ENCODE measurements at places on chromosomes 2 and 18.

- peak; percentile 19 for DNase-seq
Measured at GRCh38 chr2:241050624-241051577, 51.2 kb downstream of the MTERF4 start.

GRCh38 chr2:69082430-69082997 lies 69.5 kb downstream of the ANTXR1 start:
- DNase-seq, result no peak

DNA sequence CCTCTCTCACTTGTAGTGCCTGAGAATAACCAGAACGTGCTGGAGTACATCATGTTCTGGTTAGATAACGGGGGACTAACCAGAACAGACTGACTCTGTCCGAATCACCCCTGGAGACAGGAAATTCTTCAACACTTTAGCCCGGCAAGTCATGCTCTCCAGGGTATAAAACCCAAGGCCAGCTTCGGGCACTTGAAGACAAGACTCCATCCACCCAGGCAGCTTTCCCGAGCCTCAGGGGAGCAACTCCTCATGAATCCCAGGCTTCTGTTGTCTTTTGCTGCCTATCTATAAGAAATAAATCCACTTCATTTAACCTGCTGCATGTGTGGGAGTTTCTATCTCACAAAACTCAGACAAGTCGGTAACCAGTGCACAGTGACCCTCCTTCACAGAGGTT lies 99.6 kb downstream of the KCNF1 start:
- DNase-seq, result no peak

DNA sequence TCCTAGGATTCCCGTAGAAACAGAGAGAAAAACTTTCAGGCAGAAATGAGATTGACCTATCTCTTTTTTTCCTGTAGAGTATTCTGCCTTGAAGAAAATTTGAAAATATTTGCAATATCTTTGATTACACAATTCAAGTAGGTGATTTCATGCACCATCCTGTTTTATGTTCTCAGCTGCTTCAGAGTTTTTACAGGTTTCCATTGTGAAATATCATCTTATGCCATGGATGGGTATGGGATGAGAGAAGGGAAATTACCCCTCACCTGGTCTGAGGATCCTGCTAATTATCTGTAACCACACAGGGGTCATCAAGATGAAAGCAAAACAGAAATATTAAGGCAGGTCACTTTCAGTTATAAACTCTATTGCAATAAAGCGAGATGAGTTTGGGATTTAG lies 264.8 kb downstream of the TXNL1 start:
- no peak for DNase-seq

GRCh38 chr18:635171-635570 lies 22.3 kb upstream of the TYMS start:
- DNase-seq, result no peak

DNA sequence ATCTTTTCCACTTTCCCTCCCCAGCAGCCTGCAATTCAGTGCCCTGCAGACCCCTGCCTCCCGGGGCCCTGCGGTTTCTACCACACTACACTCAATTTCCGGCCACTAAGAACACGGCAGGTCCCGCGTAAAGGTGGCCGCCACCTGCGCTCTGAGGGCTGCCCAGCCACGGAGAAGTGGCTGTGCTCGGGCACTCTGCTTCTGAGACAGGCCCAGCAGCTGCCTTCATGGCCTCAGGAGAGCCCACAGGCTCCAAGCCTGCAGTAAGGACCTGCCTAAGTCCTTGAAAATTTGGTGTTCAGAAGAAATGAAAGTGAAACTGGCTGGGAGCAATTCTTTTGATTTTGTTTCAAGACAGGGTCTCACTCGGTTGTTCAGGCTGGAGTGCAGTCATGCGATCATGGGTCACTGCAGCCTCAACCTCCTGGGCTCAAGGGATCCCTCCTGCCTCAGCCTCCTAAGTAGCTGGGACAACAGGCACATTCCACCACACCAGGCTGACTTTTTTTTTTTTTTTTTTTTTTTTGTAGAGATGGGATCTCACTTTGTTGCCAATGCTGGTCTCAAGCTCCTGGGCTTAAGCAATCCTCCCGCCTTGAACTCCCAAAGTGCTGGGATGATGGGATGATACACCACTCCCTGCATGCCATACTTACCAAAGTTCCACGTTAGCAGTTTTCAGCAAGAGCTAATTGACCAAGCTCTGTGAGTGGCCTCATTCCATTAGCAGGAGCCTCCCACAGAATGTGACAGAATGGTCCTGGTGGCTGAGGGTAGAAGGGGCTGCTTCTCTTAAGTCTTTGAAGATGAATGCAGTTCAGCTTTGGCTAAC lies 14.6 kb upstream of the ALPP start:
- DNase-seq, result no peak

DNA sequence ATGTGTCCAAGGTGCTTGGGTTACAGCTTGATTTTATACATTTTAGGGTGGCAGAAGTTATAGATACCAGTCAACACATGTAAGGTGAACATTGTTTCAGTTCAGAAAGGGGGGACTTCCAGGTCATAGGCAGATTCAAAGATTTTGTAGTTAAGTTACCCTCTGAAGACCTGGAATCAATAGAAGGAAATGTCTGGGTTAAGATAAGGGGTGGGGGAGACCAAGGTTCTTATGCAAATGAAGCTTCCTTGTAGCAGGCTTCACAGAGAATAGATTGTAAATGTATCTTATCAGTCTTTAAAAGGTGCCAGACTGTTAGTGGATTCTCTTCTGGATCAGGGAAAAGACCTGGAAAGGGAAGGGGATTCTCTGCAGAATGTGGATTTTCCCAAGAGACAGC lies 42.4 kb downstream of the BMPR2 start:
- DNase-seq, result no peak

GRCh38 chr2:54716375-54716774 lies 7.1 kb upstream of the EML6 start:
- DNase-seq, result no peak

- no peak for DNase-seq
Measured at GRCh38 chr2:65370387-65371073, 61.9 kb downstream of the SPRED2 start.

GRCh38 chr18:51447351-51448342 lies 250.2 kb upstream of the MEX3C start:
- no peak for DNase-seq

GRCh38 chr18:44741085-44741484 lies 60.4 kb downstream of the SETBP1 start:
- no peak for DNase-seq

DNA sequence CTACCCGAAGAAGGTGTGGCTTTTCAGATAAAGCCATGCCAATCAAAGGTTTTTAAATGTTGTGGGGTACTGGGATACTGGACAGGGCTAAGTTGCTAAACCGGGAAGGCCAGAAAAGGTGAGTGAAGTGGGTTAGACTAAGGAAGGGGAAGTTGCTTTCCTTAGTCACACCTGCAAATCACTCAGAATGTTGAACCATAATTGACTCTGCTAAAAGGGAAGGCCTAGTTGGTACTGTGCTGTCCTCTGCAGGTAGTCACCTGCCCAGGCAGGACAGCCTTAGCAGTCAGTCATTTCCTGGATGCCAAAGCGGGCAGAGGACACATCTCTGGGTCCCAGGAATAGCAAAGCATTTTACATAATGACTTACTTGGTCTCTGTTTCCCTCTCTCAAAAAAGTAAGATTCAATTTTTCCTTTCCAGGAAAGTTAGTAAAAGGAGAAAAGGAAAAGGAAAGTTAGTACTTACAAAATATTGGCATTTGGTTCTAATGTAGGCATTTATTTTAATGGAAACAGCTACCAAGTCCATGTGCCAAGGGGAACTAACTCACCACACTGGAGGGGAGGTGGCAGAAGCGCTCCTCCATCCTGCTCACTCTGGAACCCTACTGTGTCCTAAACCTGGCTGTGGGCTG lies 60.3 kb downstream of the RFTN2 start:
- no peak for DNase-seq

GRCh38 chr2:230520061-230520874 lies 104.3 kb downstream of the SP100 start:
- no peak for DNase-seq

- DNase-seq, result no peak
Measured at GRCh38 chr2:17879137-17879912, 858 bp downstream of the KCNS3 start.
